Natural killer cell (primary cell): ENCODE measurements at places on chromosomes 1 and 21. TPM values are rescaled to one million over a fixed set of nuclear protein-coding genes. Genes with fewer than 3 reads are reported as not detected.
A peak's percentile ranks its signal among the peaks of the same experiment; 100 is the strongest.

DNA sequence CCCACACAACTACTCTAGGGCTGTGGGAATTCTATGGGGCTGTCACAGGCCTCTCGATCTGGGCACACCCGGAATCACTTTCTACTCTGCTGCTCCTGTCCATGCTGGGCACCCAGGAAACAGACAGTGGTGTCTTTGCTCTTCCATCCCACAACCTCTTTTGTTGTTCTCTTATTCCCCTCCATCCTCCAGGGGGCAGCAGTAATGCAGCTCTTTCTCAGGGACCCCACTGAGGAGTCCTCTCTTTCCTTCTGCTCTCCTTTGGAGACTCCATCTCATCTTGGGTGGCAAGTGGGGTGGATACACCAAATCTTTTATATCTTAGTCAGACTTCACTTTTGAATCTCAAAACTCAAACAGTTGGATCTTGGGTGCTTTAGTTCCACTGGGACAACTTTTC, 206.3 kb downstream of the HS2ST1 start:
- no peaks in the 10 kb centered on the region for H3K36me3 ChIP-seq
- H3K27me3 ChIP-seq = no peaks in the 10 kb centered on the region
- DNase-seq = no peak
- H3K4me1 ChIP-seq = no peaks in the 10 kb centered on the region

The PRCC gene
- total RNA-seq = 69.1 TPM

- H3K4me3 ChIP-seq = no peak overlapping the region
- no peak for DNase-seq
- H3K36me3 ChIP-seq = no peaks in the 10 kb centered on the region
These were observed 24.8 kb upstream of the ZMYM4 start for GRCh38 chr1:35243691-35244090.

The SYT14 gene
- not detected for total RNA-seq

GRCh38 chr1:214983126-214983869, 99.2 kb upstream of the KCNK2 start:
- DNase-seq = no peak
- no peaks in the 10 kb centered on the region for H3K36me3 ChIP-seq
- no peak overlapping the region for H3K27ac ChIP-seq
- no peak overlapping the region for H3K4me3 ChIP-seq
- H3K27me3 ChIP-seq = no peaks in the 10 kb centered on the region

The NCF2 gene
- total RNA-seq = 10.4 TPM

The GSTM3 gene
- total RNA-seq = 1.7 TPM

The SRSF4 gene
- total RNA-seq = 114 TPM

The S100A1 gene
- total RNA-seq = not detected

- peaks cover 3% of the 10 kb centered on the region for H3K4me1 ChIP-seq
- H3K27ac ChIP-seq = no peak overlapping the region
- no peaks in the 10 kb centered on the region for H3K36me3 ChIP-seq
These were observed 178.7 kb downstream of the TNR start for GRCh38 chr1:175564723-175565122.

- no peak overlapping the region for H3K4me3 ChIP-seq
- H3K4me1 ChIP-seq = no peaks in the 10 kb centered on the region
- H3K27ac ChIP-seq = no peak overlapping the region
- no peaks in the 10 kb centered on the region for H3K27me3 ChIP-seq
- H3K36me3 ChIP-seq = no peaks in the 10 kb centered on the region
- DNase-seq = no peak
These were observed 23.6 kb downstream of the CAMK2N1 start for GRCh38 chr1:20462397-20462796.

GRCh38 chr1:33375316-33375715, 54.4 kb upstream of the A3GALT2 start:
- H3K36me3 ChIP-seq = no peaks in the 10 kb centered on the region
- H3K27ac ChIP-seq = no peak overlapping the region
- no peak for DNase-seq
- no peak overlapping the region for H3K4me3 ChIP-seq
- H3K27me3 ChIP-seq = no peaks in the 10 kb centered on the region
- no peaks in the 10 kb centered on the region for H3K4me1 ChIP-seq

The FAM72A gene
- 0.60 TPM for total RNA-seq

GRCh38 chr1:224302947-224303346, 27.0 kb downstream of the NVL start:
- DNase-seq = no peak
- peaks cover 76% of the 10 kb centered on the region for H3K36me3 ChIP-seq
- H3K27ac ChIP-seq = no peak overlapping the region
- no peaks in the 10 kb centered on the region for H3K4me1 ChIP-seq
- no peaks in the 10 kb centered on the region for H3K27me3 ChIP-seq
- H3K4me3 ChIP-seq = no peak overlapping the region

DNA sequence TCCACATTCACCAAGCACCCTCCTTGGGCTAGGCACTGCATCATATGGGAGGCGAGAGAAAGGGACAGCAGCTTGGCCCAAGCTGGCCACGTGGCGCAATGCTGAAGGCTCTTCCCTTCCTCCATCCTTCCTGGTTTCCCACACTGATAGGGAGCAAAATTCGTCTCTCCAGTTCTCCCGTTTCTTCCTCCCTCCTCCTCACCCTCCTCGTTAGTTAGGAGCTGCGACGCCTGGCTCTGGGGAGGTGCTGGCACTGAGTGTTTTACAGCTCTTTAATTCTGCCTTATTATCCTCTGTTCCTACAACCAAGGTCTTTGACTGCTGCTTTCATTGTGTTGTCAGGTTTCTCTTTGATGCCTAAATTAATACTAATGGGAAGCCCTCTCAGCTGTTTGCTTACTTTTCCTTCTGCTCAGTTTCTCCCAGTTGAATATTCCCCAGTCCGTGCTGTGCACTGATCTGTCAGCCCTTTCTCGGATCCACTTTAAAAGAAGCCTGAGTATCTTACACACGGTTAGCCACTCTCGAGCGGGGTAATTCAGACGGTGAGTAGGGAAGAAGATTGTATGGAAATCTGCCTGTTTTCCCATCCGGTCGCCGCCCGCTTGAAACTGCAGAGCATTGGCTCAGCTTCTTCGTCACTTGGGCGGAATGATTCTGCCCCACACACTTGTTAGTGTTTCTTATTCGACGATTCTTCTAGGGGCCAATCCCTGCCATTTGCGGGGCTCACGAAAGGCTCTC, 56.2 kb upstream of the SMYD2 start:
- H3K36me3 ChIP-seq = no peaks in the 10 kb centered on the region
- H3K27me3 ChIP-seq = no peaks in the 10 kb centered on the region
- H3K27ac ChIP-seq = no peak overlapping the region
- no peak overlapping the region for H3K4me3 ChIP-seq

DNA sequence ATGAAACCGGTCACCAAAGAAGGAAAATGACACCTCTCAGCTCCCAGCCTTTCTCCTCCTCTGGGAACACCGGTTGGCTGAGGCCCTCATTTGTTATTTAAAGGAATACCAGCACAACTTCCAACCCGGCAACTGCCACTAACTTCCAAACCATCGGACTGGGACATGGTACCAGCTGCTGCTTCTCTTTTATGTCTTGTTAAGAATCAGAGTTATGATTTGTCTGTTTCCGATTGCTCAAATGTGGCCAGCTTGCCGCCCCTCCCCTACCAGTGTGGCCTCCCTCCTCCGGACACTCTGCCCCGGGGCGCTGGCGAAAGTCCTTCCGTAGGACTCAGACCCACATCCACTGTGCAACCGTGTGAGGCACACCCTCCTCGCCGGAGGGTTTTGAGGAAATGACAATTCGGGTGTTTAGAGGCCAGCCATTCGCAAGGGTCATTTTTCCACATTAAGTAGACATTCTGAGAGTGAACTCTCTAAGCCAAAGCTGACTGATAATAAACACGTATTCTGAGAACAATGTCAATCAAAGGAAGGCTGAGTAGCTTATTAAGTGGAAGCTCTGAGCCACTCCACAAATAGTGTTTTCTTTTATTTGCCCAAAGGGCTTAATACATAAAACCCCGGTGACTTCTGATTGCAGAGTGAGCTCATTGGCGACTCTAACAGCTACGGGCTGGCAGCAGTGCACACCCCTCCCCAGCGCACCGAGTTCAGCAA, 5.5 kb downstream of the RIPK4 start:
- H3K36me3 ChIP-seq = no peaks in the 10 kb centered on the region
- H3K4me1 ChIP-seq = peaks cover 13% of the 10 kb centered on the region

- peak overlapping the region; percentile 45 for H3K27ac ChIP-seq
- H3K27me3 ChIP-seq = no peaks in the 10 kb centered on the region
- peak overlapping the region; percentile 89 for H3K4me3 ChIP-seq
- peak; percentile 33 for DNase-seq
- peaks cover 27% of the 10 kb centered on the region for H3K36me3 ChIP-seq
These were observed 556 bp downstream of the WDR77 start for GRCh38 chr1:111448482-111448917.

DNA sequence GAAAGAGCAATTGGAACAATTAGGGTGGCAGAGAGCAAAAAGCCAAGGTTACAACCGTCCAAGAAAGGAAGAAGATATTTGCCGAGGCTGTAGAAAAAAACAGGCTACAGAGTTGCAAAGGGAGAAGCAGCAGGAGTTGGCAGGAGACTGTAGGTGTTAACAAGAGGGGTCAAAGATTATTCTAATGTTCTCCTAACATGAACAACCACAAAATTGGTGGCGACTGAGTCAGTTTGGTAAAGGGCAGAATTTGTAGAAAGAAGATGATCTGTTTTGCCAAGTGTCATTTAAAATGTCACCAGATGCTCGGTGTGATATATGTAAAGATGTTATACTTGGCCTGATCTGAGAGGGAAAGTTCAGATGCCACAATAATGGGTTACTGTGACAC, 401 bp upstream of the PRUNE1 start:
- H3K27ac ChIP-seq = peak overlapping the region; percentile 95
- DNase-seq = no peak
- H3K4me3 ChIP-seq = peak overlapping the region; percentile 73
- no peaks in the 10 kb centered on the region for H3K27me3 ChIP-seq
- H3K36me3 ChIP-seq = no peaks in the 10 kb centered on the region

GRCh38 chr21:42317341-42317741, 2.1 kb upstream of the TFF3 start:
- no peak overlapping the region for H3K27ac ChIP-seq
- H3K4me3 ChIP-seq = no peak overlapping the region
- no peaks in the 10 kb centered on the region for H3K27me3 ChIP-seq
- H3K36me3 ChIP-seq = no peaks in the 10 kb centered on the region

- no peak overlapping the region for H3K4me3 ChIP-seq
- H3K27ac ChIP-seq = no peak overlapping the region
These were observed 30.1 kb upstream of the PTGFRN start for GRCh38 chr1:116879478-116880133.

GRCh38 chr1:5707566-5708345, 284.5 kb downstream of the NPHP4 start:
- H3K36me3 ChIP-seq = no peaks in the 10 kb centered on the region
- no peaks in the 10 kb centered on the region for H3K4me1 ChIP-seq
- no peak for DNase-seq
- no peaks in the 10 kb centered on the region for H3K27me3 ChIP-seq
- H3K27ac ChIP-seq = no peak overlapping the region
- H3K4me3 ChIP-seq = no peak overlapping the region

DNA sequence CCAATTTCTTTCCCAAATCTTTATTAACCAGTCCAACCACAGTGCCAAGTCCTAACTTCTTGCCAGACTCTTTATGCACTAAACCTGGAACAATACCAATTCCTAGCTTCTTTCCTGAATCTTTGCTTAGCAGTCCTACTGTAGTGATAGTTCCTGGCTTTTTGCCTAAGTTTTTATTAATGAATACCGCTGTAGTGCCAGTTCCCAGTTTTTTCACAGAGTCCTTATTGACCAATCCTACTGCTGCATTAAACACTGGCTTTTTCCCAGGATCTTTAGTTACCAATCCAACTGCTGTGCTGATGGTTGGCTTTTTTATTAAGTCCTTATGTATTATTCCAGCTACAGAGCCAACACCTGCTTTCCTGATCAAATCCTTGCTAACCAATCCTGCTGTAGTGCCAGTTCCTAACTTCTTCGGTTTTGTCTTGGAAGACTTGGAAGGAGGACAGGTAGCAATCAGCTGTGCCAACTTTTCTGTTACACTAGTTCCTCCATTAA, 80.8 kb downstream of the ASH1L start:
- H3K36me3 ChIP-seq = peaks cover 30% of the 10 kb centered on the region
- H3K4me1 ChIP-seq = peaks cover 2% of the 10 kb centered on the region
- H3K27ac ChIP-seq = no peak overlapping the region

- peaks cover 13% of the 10 kb centered on the region for H3K4me1 ChIP-seq
- H3K27me3 ChIP-seq = no peaks in the 10 kb centered on the region
- DNase-seq = peak; percentile 55
- no peak overlapping the region for H3K4me3 ChIP-seq
- H3K27ac ChIP-seq = peak overlapping the region; percentile 54
These were observed 273.1 kb upstream of the SNX7 start for GRCh38 chr1:98388441-98388840.

- H3K27ac ChIP-seq = no peak overlapping the region
- DNase-seq = no peak
- H3K27me3 ChIP-seq = peaks cover 2% of the 10 kb centered on the region
These were observed 689 bp downstream of the PKP1 start for GRCh38 chr1:201283836-201284553.

DNA sequence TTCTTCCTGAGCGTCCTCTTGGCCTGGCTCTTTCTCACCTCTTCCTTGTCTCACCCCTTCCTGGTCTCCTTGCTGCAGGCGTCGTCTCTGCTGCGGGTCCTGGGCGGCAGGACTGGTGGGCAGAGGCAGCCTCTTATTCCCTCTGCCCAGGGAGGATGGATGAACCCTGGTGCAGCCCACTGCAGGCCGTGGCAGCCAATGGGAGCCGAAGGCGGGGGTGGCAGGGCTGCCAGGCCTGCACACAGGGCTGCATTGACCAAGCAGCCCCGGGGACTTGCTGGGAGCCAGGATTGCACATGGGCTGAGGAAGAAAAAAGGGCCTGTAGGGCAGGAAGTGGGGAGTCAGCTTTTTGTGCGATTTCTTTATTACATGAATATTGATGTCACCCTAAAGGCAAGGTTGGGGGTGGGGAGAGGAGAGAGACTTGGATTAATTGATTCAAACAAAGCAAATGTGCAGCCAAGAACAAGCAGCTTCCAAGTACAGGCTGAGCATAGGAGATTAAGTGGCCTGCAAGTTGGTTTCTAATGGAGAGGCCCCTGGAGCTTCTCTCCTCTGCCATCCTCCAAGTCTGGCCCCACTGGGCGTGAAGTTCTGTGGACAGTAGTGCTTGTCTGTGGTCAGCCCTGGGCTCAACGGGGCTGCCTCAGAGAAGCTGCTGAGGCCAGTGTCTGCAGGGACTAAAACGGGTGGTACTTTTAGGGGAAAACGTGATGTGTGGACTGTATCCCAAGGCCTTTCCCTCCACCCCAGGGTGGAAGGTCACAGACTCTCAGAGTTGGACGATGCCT, at the start of gene S100B:
S100B (minus strand) TSS at position 108 of the 792 bp plus-strand sequence. CDS start 2,667 bp downstream, outside the sequence.
- H3K27ac ChIP-seq = peak within 1 kb of the TSS; percentile 58
- DNase-seq = no peak
- peaks cover 33% of the 10 kb centered on the region for H3K4me1 ChIP-seq
- no peaks in the 10 kb centered on the region for H3K36me3 ChIP-seq
- no peaks in the 10 kb centered on the region for H3K27me3 ChIP-seq

DNA sequence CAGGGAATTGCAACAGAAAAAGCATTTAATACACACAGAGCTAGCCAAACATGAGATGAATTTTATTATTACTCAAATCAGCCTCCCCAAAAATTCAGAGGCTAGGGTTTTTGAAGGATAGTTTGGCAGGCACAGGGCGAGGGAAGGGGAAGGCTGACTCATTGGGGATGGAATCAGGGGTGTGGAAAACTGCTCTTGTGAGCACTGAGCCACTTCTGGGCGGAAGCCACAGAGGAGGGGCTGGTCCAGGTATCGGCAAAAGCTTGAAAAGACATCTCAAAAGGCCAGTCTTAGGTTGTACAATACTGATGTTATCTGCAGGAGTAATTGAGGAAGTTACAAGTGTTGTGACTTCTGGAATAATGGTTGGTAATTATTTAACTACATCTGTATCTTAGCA, 109.4 kb downstream of the TLR5 start:
- no peak overlapping the region for H3K4me3 ChIP-seq
- H3K36me3 ChIP-seq = no peaks in the 10 kb centered on the region
- no peak overlapping the region for H3K27ac ChIP-seq
- no peak for DNase-seq
- no peaks in the 10 kb centered on the region for H3K27me3 ChIP-seq
- H3K4me1 ChIP-seq = no peaks in the 10 kb centered on the region
